ENCODE measurements at places on chromosomes 11 and 22.

GRCh38 chr11:5618807-5619206 lies 6.0 kb upstream of the TRIM34 start:
- no peak for DNase-seq

- DNase-seq, result no peak
These were observed 74.1 kb downstream of the PHF21B start for GRCh38 chr22:44935724-44936123.

DNA sequence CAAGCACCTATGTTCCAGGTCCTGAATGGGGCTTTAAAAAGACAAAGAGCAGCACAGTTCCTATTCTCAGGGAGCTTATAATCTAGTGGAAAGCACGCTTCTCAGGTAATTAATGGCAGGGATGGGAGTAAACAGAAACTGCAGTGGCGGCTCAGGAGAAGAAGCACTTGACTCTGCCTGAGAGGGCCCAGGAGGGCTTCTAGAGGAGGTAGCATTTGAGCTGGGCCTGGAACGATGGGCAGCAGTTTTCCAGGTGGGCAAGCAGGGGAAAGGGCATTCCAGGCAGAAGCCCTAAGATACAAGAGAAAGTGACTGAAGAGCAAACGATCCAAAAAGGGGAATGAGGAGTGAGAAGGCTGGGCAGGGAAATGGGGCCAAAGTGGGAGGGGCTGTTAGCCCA lies 37.1 kb upstream of the CHST1 start:
- DNase-seq, result no peak

DNA sequence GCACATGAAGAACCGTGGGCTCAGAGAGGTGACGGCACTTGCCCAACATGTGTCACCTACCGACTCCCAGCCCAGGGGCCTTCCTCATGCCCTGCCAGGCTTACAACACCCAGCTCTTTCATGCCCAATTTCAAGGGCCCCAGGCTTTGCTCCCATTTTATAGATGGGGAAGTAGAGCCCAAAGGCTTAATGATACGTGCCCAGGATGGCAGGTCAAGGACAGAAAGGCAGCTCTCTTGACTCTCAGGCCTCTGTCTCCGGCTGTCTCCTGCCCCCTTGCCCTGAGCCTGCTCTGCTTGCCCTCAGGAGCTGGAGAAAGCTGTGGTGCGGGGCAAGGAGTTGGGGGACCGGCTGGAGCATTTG lies 9.0 kb downstream of the CCDC88B start:
- no peak for DNase-seq
